Cerebellum (tissue), 4 donors: ENCODE measurements at places on chromosomes 12 and 14.

DNA sequence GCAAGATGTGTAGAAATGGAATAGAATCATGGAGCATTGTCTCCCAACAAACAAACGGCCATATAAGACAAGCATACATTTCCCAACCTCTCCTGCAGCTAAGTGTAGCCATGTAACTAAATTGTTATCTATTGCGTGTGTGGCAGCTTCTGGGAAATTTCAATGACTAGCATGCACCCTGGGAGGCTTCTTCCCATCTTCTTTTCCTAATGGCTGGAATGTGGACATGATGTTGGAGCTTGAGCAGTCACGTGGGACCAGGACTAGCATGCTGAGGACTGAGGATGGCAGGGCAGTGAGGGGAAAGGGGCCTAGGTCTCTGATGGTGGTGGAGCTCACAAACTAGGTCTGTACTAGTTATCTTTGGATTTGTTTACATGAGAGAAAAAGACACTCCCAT is 21.7 kb upstream of the CTDSP2 start:
- DNase-seq: no peak

GRCh38 chr12:19482551-19483109 is 43.3 kb downstream of the AEBP2 start:
- no peak for DNase-seq

- no peak for DNase-seq
Observed at GRCh38 chr12:130878193-130879185, 6.6 kb downstream of the RAN start.

DNA sequence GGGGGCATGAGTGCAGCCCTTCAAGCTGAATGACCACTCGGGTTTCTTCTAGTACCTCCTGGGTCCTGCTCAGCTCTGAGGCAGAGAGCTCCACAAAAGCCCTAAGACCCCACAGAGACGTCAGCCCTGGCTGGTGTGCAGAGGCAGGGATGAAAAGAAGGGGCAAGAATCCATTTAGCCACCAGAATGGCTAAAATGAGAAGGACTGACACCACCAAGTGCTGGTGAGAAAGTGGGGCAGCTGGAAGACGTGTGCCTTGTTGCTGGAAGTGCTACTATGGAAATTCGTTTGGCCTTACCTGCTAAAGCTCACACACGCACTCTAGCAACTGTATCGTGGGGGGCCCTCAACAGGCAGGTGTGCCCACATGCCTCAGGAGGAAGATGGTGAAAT is 26.7 kb downstream of the RILPL1 start:
- no peak for DNase-seq
